Immature natural killer cell (primary cell): ENCODE measurements at places on chromosomes 11 and 22. TPM values are rescaled to one million over a fixed set of nuclear protein-coding genes. Genes with fewer than 3 reads are reported as not detected.

ESAM gene
- not detected for polyA plus RNA-seq

HORMAD2 gene
- not detected for polyA plus RNA-seq

TMEM179B gene
- 162 TPM for polyA plus RNA-seq

UPK3A gene
- 6.4 TPM for polyA plus RNA-seq

FXYD2 gene
- 3.4 TPM for polyA plus RNA-seq

SPDYC gene
- not detected for polyA plus RNA-seq

GGTLC3 gene
- not detected for polyA plus RNA-seq

FERMT3 gene
- polyA plus RNA-seq: 181 TPM

KRTAP5-8 gene
- not detected for polyA plus RNA-seq

C11orf91 gene
- not detected for polyA plus RNA-seq

SSTR3 gene
- not detected for polyA plus RNA-seq

GGT5 gene
- not detected for polyA plus RNA-seq

RHOG gene
- polyA plus RNA-seq: 199 TPM

SLC22A6 gene
- not detected for polyA plus RNA-seq

GAS2L1 gene
- polyA plus RNA-seq: 1.2 TPM

SLC15A3 gene
- polyA plus RNA-seq: 0.41 TPM

ME3 gene
- polyA plus RNA-seq: 3.7 TPM

HTR3A gene
- not detected for polyA plus RNA-seq

KRTAP5-10 gene
- polyA plus RNA-seq: not detected

ALX4 gene
- not detected for polyA plus RNA-seq

AGBL2 gene
- 1.9 TPM for polyA plus RNA-seq

ABCC8 gene
- not detected for polyA plus RNA-seq
